ENCODE measurements at places on chromosomes 11 and 22. TPM values are rescaled to one million over a fixed set of nuclear protein-coding genes. Genes with fewer than 3 reads are reported as not detected.

CNGA4 gene
- not detected for total RNA-seq

ARL2 gene
- 99.2 TPM for total RNA-seq

CLNS1A gene
- 157 TPM for total RNA-seq

MS4A2 gene
- 2.5 TPM for total RNA-seq

SCGB1A1 gene
- total RNA-seq, result not detected

ANKK1 gene
- total RNA-seq, result not detected

INS gene
- not detected for total RNA-seq

UBQLN3 gene
- total RNA-seq, result 1.2 TPM

AGBL2 gene
- 1.1 TPM for total RNA-seq

TSGA10IP gene
- 0.49 TPM for total RNA-seq

DNA sequence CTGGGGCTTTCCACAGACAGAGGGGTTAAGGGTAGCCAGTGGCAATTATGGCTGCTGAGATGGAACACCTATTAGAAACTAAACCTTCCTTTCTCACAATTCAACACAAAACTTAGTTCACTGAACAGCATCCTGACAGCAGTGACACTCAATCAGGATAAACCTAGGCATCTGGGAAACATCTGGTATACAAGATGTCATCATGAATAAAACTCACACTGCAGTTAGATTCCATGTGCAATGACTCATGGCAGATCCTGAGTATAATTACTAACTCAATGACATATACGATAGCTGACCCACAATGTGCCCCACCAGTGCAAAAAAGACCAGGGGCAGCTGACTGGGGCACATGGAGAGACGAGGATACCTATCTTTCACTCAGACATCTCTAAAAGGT lies 17.7 kb downstream of the RBFOX2 start:
- H3K36me3 ChIP-seq, result no peaks in the 10 kb centered on the region
- H3K4me1 ChIP-seq, result peaks cover 75% of the 10 kb centered on the region
- H3K27me3 ChIP-seq, result no peaks in the 10 kb centered on the region
- no peak overlapping the region for H3K4me3 ChIP-seq

DNA sequence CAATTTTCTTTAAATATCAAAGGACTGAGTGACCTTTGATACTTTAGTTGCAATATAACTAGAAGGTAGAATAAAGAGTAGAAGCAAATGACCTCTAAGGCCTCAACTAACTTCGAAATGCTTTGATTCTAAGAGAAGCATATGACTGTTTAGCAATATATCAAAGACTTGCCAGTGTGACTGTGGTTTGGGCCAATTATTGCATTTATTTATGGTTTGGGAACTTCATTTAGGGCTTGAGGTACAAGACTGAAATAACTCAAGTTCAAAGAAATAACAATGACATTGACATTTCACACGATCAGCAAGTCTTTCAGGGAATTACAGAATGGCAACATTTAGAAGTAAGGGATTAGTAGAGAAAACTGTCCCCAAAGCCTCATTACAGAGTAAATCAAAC lies 709.7 kb upstream of the LRRC4C start:
- no peak overlapping the region for H3K27ac ChIP-seq
- H3K4me1 ChIP-seq, result no peaks in the 10 kb centered on the region
- no peak overlapping the region for H3K4me3 ChIP-seq
- no peaks in the 10 kb centered on the region for H3K27me3 ChIP-seq

DNA sequence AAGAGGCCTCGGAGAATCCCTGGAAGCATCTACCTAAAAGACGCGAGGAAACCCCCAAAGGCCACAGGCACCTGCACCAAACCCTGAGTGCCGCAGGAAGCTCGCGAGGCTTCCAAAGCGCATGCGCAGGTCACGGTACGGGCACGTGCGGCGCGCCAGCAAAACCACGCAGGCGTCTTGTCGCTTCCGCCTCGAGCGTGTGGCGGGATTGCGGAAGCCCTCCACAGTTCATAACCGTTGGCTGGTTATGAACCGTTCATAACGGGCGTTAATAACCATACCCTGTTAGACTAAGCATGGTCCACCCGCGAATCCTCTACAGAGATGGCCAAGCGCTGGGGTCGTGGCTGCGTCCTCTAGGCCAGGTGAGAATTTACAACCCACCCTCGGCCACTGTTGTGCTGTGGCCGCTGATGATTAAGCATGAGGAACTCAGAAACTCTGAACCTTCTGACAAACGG lies 46.4 kb downstream of the MORC2 start:
- H3K27me3 ChIP-seq, result no peaks in the 10 kb centered on the region
- H3K4me3 ChIP-seq, result peak overlapping the region; percentile 46
- peaks cover 12% of the 10 kb centered on the region for H3K4me1 ChIP-seq
- DNase-seq, result peak; percentile 84
- H3K36me3 ChIP-seq, result no peaks in the 10 kb centered on the region

DNA sequence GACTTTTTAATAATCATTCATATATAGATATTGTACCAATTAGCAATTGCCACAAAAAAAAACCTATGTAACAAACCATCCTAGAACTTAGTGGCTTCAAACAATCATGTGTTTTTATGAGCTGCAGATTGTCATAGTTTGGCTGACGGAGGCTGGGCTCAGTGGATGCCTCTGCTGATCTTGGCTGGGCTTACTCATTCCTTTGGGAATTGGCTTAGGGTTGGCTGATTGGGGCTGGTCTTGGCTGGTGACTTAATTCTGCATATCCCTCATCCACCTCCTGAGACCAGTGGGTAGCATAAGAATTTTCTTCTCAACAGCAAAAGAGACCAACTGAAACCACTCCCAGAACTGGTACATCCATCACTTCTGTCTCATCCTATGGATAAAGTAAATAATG lies 57.9 kb upstream of the PHF21B start:
- peaks cover 36% of the 10 kb centered on the region for H3K27me3 ChIP-seq
- H3K4me1 ChIP-seq, result no peaks in the 10 kb centered on the region
- no peak overlapping the region for H3K27ac ChIP-seq
- H3K4me3 ChIP-seq, result no peak overlapping the region

DNA sequence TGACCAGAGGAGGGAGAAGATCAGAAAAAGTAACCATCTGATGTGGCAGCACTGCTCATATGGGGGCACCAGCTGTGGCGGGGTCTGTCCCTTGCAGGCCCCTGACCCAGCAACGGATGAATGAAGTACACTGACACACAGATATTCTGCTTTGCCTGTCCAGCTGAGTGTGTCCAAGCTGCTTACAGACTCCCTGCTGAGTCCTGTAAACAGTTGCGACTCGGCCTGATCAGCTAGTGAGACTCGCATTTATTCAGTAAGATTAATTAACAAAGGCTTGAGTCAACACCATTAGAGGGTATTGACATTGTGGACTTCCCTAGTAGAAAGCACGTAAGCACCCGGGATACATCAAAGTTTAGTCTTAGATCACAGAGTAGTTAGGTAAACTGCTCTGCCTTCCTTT lies 15.3 kb upstream of the OR10D3 start:
- no peaks in the 10 kb centered on the region for H3K36me3 ChIP-seq
- no peak for DNase-seq
- H3K4me1 ChIP-seq, result no peaks in the 10 kb centered on the region
- H3K27me3 ChIP-seq, result no peaks in the 10 kb centered on the region

DNA sequence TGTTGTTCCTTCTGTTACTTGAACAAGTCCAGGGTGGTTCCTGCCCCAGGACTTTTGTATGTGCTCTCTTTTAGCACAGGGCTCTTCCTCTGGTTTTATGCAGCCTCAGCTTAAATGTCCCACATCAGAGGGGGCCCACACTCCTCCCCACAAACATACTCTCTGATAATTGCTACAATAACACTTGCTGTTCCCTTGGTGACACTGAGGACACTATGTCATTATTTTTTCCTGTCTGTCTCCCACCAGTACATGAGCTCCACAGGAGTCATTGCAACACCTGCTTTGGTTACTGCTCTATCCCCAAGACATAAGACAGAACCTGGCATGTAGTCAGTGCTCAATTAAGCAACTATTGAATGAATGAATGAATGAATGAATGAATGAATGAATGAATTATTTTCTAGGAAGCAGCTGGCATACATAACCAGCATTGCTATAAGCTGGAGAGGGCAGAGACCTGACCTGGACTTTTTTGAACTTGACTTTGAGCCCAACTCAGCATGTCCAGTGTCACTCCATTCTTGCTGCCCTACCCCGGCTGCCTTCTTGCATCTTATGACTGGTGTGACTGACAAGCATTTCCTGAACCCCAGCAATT lies 7.5 kb upstream of the WNT7B start:
- H3K4me3 ChIP-seq, result no peak overlapping the region
- H3K4me1 ChIP-seq, result no peaks in the 10 kb centered on the region
- no peak overlapping the region for H3K27ac ChIP-seq
- H3K27me3 ChIP-seq, result peaks cover 3% of the 10 kb centered on the region

DNA sequence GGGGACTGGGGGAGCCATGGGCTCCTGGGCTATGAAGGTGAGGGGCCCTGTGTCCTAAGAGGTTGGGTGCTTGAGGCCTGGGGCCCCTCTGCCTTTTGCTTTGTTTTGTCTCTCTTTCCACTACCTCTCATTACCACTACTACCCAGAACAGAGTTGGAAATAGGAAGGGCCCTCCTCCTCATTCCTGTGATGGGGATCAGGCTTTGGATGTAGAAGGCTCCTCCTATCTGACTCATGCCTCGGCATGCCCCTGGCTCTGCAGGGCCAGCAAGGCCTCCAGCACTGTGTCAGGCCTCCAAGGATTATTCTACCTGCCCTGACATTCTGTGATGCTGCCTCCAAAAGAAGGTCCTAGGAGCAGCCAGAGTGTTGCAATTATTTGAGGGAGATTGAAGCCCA lies 766 bp downstream of the IZUMO1R start:
- no peak overlapping the region for H3K4me3 ChIP-seq
- DNase-seq, result no peak
- no peaks in the 10 kb centered on the region for H3K36me3 ChIP-seq

DNA sequence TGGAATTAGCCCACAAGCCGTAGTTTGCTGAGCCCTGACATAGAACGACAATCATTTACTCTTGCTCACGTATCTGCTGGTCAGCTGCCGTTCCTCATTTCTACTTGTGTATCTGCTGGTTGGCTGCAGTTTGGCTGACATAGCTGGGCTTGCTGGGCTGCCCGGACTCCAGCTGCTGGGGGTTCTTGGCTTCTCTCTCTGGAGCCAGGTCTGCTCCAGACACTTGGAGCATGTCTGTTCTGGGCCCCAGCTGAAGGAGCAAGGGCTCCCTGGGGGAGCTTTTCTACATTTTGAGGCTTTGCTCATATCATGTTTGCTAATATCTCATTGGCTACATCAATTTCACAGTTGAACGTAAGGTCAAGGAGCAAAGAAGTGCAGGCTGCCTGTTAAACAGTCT lies 47.3 kb downstream of the PRDM11 start:
- H3K27ac ChIP-seq, result peak overlapping the region; percentile 39
- H3K4me3 ChIP-seq, result no peak overlapping the region
- no peaks in the 10 kb centered on the region for H3K4me1 ChIP-seq
- peaks cover 31% of the 10 kb centered on the region for H3K36me3 ChIP-seq
- H3K27me3 ChIP-seq, result no peaks in the 10 kb centered on the region
- peak; percentile 79 for DNase-seq

- H3K27me3 ChIP-seq, result no peaks in the 10 kb centered on the region
- peaks cover 38% of the 10 kb centered on the region for H3K36me3 ChIP-seq
- H3K27ac ChIP-seq, result peak overlapping the region; percentile 100
- H3K4me1 ChIP-seq, result peaks cover 73% of the 10 kb centered on the region
- DNase-seq, result peak; percentile 70
- peak overlapping the region; percentile 83 for H3K4me3 ChIP-seq
Observed at GRCh38 chr11:61966734-61967115, 709 bp downstream of the FTH1 start.

DNA sequence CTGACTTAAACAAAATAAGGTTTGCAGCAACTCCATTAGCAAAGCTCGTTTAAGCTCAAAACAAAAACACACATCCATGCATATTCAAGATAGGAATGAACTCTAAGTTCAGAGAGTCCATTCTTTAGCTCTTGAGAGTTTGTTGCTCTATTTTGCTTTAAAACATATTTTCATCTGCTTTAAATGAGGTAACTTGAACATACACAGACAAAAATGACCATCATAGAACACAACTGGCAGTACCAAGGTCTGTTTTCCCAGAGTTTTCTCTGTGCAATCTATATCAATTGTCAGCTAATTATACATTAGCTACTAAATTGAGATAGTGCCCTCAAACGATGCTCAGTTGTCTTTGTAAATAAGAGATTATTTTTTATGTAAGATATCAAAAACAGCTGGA lies 423.2 kb upstream of the ANO3 start:
- no peak overlapping the region for H3K4me3 ChIP-seq
- no peaks in the 10 kb centered on the region for H3K4me1 ChIP-seq
- no peak overlapping the region for H3K27ac ChIP-seq
- no peak for DNase-seq
- H3K36me3 ChIP-seq, result no peaks in the 10 kb centered on the region
- H3K27me3 ChIP-seq, result no peaks in the 10 kb centered on the region

GRCh38 chr22:28783786-28784671 lies 11.5 kb downstream of the CCDC117 start:
- H3K27me3 ChIP-seq, result no peaks in the 10 kb centered on the region
- peaks cover 74% of the 10 kb centered on the region for H3K4me1 ChIP-seq
- no peak overlapping the region for H3K27ac ChIP-seq
- peaks cover 79% of the 10 kb centered on the region for H3K36me3 ChIP-seq

GRCh38 chr22:20510811-20511577 lies 3.6 kb downstream of the MED15 start:
- H3K27me3 ChIP-seq, result no peaks in the 10 kb centered on the region
- DNase-seq, result no peak
- no peaks in the 10 kb centered on the region for H3K36me3 ChIP-seq

DNA sequence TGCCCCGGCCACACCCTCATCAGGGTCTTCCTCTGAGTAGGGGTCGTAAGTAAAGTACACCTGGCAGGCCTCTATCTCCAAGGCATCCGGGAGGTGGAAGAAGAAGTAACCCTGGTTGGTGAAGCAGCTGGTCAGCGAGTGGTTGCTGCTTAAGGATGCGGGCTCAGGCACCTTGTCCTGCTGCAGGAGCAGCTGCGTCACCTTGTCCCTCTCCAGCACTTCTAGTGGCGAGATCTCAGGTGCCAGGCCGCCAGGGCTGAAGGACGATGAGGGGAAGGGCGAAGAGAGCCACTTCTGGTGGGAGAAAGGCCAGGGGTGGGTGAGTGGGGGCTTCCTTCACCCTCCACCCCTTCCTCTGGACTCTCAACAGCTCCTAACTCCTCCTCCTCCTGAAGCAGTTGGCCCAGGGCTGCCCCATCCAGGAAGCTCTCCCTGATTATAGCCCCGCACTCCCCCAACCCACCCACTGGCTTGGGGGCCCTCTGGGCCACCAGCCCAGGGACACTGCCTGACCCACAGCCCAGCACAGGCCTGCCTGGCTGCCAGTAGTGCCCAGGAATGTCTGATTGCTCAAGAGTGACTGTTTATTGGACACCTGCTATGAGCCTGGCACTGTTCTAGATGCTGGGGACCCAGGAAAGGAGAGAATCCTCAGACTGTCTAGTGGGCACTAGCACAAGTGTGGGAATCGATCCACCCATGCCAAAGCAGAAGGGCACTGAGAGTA lies 19.2 kb upstream of the TMPRSS6 start:
- no peak overlapping the region for H3K27ac ChIP-seq
- H3K27me3 ChIP-seq, result peaks cover 30% of the 10 kb centered on the region
- H3K4me1 ChIP-seq, result no peaks in the 10 kb centered on the region
- H3K36me3 ChIP-seq, result no peaks in the 10 kb centered on the region
- no peak for DNase-seq

GRCh38 chr11:33268945-33269540 lies 11.9 kb downstream of the HIPK3 start:
- no peak overlapping the region for H3K4me3 ChIP-seq
- no peak for DNase-seq
- H3K36me3 ChIP-seq, result no peaks in the 10 kb centered on the region
- H3K4me1 ChIP-seq, result no peaks in the 10 kb centered on the region

GRCh38 chr11:60870276-60870675 lies 2.9 kb downstream of the ZP1 start:
- H3K4me1 ChIP-seq, result no peaks in the 10 kb centered on the region
- H3K4me3 ChIP-seq, result no peak overlapping the region
- peak; percentile 32 for DNase-seq
- no peaks in the 10 kb centered on the region for H3K36me3 ChIP-seq
- H3K27ac ChIP-seq, result no peak overlapping the region
- no peaks in the 10 kb centered on the region for H3K27me3 ChIP-seq

Measured in sigmoid colon (tissue), 7 donors.